ENCODE measurements at places on chromosomes 2 and 18. TPM values are rescaled to one million over a fixed set of nuclear protein-coding genes. Genes with fewer than 3 reads are reported as not detected.

The TM4SF20 gene
- total RNA-seq, result not detected

- H3K36me3 ChIP-seq, result no peaks in the 10 kb centered on the region
- peaks cover 6% of the 10 kb centered on the region for H3K4me1 ChIP-seq
- peak overlapping the region; percentile 72 for H3K4me3 ChIP-seq
Measured at GRCh38 chr2:191247381-191248057, 2.3 kb downstream of the MYO1B start.

The GALNT3 gene
- 2.4 TPM for total RNA-seq

The CREG2 gene
- total RNA-seq, result not detected
